ENCODE measurements at places on chromosomes 7 and 10. TPM values are rescaled to one million over a fixed set of nuclear protein-coding genes. Genes with fewer than 3 reads are reported as not detected.
A peak's percentile ranks its signal among the peaks of the same experiment; 100 is the strongest.

GRCh38 chr7:14835384-14835783, 67.2 kb downstream of the DGKB start:
- DNase-seq, result no peak

Gene CALN1
- not detected for total RNA-seq

GRCh38 chr10:71998840-71999194, 34.6 kb downstream of the CHST3 start:
- no peak for DNase-seq

- no peak for DNase-seq
These were observed 312.8 kb downstream of the LRMDA start for GRCh38 chr10:75744261-75744660.

Gene CHAT
- total RNA-seq, result not detected

Gene CPN1
- not detected for total RNA-seq

Gene CPXM2
- total RNA-seq, result 14.7 TPM

Gene AP1S1
- total RNA-seq, result 41.9 TPM

GRCh38 chr7:96612034-96612433, 97.6 kb downstream of the SEM1 start:
- no peak for DNase-seq

- no peak for DNase-seq
These were observed 315.7 kb downstream of the TNS3 start for GRCh38 chr7:47266131-47266706.

Gene ZDHHC6
- 35.9 TPM for total RNA-seq

- DNase-seq, result no peak
These were observed 55.6 kb upstream of the ABCB5 start for GRCh38 chr7:20559883-20560282.

GRCh38 chr10:13987446-13987845, 343.3 kb downstream of the FRMD4A start:
- DNase-seq, result no peak

GRCh38 chr10:112585126-112585525, 138.1 kb downstream of the VTI1A start:
- no peak for DNase-seq

DNA sequence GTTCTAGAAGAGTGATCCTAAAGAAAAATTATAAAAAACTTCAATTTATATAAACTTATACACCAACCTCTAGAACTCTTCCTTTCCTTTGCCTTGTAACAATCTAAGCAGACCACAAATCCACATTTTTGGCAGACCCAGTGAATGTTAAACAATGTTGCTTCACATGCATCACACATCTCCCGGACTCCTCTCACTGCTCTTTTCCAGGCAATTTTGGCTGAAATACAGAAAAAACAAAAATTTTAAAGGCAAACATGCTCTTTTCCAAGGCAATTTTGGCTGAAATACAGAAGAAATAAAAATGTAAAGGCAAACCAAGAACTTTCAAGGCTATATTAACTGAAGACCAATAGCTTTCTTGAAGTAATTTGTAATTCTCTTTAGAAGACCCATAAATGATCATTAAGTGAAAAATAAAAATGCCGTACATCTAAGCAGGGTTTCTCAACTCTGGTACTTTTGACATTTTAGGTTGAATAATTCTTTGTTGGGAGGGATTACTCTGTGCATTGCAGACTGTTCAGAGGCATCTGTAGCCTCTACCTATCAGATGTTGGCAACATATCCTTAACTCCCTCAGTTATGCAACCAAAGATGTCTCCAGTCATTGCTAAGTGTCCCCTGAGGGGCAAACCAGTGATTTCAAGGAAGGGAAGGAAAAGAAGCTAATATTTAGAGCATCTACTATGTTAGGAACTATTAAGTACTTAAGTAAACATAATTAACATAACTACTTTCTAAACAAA, 64.4 kb downstream of the NRBF2 start:
- no peak for DNase-seq

Gene HTR5A
- not detected for total RNA-seq

DNA sequence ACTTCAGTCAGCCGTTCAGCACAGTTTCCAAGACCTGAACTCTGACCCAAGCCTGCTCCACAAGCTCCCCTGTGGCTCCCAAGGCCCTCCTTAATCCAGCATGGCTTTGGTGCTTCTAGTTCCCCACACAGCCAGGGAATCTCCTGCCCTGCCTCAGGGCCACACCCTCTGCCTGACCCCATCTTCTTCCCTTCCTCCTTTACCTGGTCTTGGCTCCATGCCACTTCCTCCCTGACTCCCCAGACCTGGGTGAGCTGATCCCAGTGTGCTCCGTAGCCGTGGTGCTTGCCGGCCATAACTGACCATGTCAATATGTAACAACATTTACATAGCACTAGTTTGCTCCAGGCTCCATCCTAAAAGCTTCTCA, 20.0 kb downstream of the TMEM273 start:
- DNase-seq, result no peak

Gene ZNF736
- 8.3 TPM for total RNA-seq

- peak; percentile 82 for DNase-seq
These were observed at the start of gene ANXA7 for GRCh38 chr10:73413528-73414229. ANXA7 (minus strand) TSS chr10:73414058; CDS start chr10:73400856, 13,202 bp downstream.

Data from omental fat pad (tissue), 4 donors.